Stimulated activated CD8-positive, alpha-beta memory T cell treated with anti-CD3 and anti-CD28 coated beads, Interleukin-4, amount 100 ng/mL, for 1 hour (primary cell): ENCODE measurements at places on chromosomes 6 and 20.

DNA sequence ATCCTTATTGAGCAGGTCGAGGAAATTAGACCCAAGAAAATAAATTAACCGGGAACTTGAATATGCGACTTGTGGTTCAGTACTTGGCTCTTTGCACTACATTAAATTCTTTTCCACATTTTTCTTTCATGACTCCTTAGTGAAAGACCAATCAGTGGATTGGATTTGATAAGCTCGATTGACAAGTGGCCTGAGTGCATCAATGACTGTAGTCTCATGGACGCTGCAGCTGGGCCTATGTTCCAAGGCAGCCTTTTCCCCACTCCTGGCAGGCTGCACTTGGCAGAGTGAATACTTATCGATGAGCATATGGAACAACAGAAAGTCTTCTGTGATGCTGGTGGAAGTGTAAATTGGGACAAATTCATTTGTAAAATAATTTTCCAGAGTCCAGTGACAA, 210.8 kb upstream of the EXOC2 start:
- DNase-seq: no peak

DNA sequence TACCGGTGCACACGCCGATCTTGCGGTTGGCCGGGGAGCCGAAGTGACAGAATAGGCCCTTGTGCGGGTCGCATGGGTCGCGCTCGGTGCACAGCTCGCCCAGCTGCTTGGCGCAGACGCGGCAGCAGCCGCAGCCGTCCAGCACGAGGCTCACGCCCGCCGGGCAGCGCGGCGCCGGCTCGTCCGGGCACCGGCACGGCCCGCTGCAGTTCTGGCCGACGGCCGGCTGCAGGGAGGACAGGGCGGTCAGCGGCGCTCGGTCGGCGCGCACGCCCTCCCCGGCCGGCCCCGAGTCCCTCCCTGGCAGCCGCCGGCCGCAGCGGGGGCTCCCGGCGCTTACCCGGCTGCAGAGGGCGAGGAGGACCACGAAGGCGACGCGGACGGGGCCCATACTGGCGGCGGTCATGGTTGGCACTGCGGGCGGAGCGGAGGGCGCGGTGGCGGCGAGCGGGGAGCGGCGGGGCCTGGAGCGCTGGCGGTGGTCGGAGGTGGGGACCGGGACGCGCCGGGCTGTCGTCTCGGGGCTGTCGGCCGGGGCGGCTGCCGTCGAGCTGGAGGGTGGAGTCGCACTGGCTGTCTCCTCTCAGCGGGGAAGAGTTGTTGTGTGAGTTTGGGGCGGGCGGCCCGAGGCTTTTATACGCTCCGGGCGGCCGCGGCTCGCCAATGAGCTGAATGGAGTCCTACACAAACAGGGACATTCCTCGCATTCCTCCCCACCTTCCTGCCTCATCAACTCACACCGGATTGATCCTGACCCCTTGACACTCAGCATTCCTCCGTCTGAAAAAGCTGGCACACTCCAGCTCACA, at the start of gene CCN2:
CCN2 (minus strand) TSS at position 606 of the 809 bp plus-strand sequence; CDS start at position 406, 200 bp downstream.
- no peak for DNase-seq

- no peak for DNase-seq
These were observed 119.9 kb upstream of the MOCS1 start for GRCh38 chr6:40054186-40054585.

DNA sequence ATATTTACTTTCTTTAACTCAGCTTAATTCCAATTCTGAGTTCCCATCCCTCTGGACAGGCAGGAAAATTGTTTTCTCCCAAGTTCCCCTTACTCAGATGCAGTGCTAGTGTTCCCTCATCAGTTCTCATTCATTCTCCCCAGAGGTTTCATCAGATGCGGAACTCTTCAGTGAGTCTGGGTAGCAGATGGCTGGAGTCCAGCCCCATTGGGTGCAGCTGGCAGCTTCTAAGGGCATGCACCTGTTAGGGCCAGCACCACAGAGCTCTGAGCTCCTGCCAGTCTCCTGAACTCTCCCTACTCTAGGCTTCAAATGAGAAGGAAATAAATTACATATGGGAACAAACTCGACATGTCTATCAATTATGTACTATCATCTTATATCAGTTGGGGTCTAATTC, 76.6 kb downstream of the SOD2 start:
- DNase-seq: no peak

DNA sequence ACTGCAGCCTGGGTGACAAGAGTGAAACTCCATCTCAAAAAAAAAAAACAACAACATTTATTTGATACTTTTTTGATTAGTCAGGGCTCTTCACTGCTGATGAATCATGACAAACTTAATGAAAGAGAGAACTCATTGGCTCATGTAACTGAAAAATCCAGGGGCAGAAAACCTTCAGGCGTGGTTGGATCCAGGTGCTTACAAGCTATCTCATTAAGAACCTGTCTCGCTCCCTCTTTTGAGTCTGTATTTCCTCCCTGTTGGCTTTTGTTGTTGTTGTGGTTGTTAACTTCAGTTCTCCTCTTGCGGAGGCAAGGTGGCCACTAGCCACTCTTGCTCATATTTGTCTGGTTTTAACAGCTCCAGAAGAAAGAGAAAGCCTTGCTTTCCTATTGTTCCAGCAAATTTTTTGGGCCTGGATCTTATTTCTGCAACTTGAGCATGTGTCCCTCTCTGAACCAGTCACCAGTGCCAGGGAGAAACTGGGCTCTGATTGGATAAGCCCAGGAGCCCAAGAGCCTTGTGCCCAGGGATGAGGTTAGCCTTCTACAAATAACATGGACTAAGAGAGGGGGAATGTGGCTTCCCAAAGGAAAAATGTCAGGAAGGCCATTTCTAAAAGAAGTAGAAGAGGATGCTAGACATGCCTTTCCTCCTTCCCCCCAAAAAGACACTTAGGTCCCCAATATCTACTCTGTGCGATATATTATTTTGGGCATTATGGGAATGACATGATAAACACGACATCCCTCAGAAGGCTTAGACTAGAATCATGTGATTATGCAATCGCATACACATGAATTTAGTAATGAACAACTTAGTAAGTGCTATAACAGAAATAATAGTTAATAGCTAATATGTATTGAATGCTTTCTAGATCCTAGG, 64.5 kb downstream of the PHACTR2 start:
- no peak for DNase-seq

DNA sequence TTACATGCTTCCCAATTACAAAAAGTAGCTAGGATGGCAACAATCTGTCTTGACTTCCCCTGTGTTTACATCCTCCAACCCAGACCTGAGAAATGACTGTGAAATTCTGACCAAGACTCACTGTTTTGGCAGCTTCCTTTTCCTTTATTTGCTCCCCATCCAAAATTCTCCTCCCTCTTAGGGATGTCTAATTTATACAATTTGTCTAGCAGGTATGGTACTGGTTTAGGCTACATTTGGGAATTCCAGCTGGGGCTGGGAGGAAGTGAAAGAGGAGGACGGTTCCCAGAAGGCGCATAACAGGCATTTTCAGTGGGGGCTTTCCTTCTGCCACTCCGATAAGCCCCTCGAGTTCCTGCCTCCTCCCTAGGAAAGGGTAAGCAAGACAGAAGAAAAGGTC, 231.5 kb upstream of the BTBD3 start:
- DNase-seq: no peak

- DNase-seq: no peak
These were observed 155.2 kb downstream of the TFAP2A start for GRCh38 chr6:10259671-10260070.

DNA sequence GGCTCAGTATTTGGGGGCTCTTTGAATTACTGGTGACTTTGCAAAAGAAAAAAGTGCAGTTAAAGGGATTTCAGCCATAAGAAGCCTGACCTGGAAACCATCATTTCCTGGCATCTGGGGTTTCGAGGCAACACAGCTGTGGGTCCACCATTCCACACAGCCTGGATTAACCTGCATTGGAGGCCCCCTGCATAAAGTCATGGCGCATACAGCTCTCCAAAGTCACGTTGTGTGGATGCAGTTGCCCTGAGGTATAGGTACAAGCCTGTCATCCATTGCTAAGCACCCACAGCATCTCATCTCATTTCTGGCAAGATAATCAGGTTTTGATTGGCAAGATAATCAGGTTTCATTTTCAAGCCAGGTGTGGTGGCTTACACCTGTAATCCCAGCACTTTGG, 54.5 kb upstream of the TAGAP start:
- no peak for DNase-seq

- DNase-seq: no peak
These were observed 68.5 kb upstream of the FOXO3 start for GRCh38 chr6:108492131-108492766.
